ENCODE measurements at places on chromosomes 4 and X.

DNA sequence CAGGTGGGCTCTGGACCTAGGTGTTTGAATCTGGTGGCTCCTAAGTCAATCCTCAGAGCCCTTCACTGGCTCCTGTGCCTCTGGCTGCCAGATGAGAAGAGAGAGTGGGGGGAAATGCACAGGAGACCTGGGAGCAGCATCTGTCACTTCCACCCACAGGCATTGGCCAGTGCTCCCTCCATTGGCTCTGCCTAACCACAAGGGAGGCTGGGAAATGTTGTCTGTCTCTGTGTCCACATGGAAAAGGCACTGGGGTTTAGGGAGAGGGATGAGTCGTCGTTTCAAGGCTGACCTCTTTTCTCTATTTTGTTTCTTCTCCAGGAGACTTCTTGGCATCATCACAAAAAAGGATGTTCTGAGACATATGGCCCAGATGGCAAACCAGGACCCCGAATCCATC, 76.4 kb downstream of the CLCN4 start:
- DNase-seq = no peak

- DNase-seq = no peak
Observed at GRCh38 chr4:182418054-182418734, 175.0 kb downstream of the TENM3 start.

- no peak for DNase-seq
Observed at GRCh38 chr4:130568746-130569145, 1472.8 kb downstream of the C4orf33 start.

DNA sequence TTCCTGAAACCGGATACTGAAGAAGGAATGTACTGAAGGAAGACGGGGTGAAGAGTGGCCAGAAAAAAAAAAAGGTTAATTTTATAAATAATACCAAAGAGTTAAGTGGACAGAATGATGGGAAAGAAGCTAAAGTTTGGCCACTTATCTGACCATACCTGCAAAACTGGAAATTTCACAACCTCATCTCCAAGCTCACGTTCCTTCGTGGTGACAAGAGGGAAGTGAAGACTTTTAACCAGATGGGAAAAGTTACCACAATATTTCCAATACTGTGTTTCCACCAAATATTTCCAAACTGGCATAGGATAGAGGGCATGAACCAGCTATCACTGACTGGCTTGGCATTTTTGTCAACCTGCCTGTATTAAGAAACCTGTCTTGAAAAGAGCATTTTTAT, 56.4 kb downstream of the MAML3 start:
- DNase-seq = no peak

DNA sequence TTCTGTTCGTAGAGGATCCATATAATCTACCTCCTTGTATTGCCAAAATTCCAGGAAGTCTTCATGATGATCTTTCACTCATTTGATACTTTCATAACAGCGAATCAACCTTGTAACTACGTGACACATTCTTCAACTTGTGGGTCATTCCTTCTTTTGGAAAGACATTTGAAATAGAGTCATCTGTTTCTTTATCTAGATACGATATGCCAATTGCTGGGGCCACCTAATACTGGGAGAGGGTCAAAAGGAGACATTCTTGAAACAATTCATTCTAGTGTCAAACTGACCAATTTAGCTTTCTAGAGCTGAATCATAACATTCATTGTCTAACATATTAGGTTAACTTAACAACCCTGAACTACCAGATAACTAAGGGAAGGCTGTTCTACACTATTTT, 62.9 kb upstream of the SMAD1 start:
- DNase-seq = no peak

DNA sequence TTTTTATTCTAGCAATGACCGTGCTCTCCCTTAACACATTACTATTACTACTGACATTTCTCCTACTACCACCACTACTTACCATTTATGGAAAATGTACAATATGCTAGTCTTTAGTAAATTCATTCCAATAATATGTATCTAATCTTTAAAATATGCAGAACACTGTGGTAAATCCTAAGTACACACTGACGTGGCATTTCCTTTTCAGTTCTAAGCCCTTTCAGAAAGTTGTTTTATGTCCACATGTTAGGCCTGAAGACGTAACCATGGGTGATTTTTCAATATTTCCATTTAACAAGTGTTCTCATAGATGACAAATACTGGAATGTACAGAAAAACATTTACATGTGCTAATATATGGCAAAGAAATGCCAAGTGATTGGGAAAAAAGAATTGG, 268.6 kb upstream of the SLIT2 start:
- no peak for DNase-seq

DNA sequence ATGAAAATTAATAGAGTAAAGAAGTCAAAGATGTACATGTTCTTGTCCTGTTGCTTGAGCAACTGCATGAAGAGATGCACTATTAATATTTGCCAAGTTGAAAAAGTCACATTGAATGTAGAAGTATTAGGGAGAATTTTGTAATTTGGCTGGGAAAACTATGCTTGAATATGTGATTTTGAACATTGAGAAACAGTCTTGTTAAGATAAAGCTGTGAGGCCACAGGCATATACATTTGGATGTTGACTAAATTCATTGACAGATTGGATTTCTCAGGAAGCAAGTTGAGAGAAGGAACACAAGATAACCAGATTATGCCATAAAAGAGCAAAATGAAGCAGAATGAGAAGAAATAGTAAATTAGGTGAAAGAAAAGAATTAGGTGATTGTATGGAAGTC, 1777.5 kb upstream of the PCDH7 start:
- DNase-seq = no peak

- peak; percentile 33 for DNase-seq
Observed at GRCh38 chrX:103941201-103941975, 21.0 kb upstream of the TMSB15B start.

- no peak for DNase-seq
Observed at GRCh38 chrX:131226591-131226990, 62.5 kb downstream of the IGSF1 start.

DNA sequence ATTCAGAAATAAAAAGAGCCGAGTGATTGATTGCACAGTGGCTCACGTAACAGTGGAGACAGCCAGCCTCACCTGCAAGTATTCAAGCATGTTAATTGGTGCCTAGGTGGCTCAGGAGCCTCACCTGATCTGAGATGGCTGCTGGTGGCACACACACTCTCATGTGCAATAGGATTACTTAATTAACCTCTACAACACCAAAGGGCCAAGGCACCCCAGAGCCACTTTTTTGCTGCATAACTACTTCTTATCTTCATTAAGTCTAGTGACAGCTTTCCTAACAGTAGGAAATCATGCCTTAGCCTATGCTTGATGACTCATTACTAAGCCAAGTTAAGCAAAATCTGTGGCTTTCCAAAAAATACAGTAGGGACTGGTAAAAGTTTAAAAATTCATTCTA, 117.3 kb upstream of the NOCT start:
- no peak for DNase-seq

GRCh38 chrX:97672138-97672537, 788.4 kb downstream of the RPA4 start:
- DNase-seq = no peak

DNA sequence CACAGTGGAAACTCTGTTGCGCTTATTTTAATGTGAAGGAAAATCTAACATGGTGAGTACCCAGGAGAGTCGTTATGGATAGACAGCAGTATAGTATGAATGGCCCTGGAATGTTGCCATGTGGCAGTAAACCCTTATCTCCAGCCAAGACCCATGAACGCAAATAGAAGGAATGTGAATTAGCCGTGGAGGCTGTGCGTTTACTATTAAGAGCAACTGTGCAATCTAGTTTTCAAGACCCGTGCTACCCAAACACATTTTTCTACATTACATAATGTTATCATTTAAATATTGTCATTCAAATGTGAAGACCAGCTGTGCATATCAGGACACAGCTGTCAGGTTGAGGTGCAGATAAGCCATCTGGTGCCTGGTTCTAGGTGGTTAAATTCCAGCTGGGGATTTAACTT, 13.3 kb upstream of the AGA start:
- DNase-seq = no peak

DNA sequence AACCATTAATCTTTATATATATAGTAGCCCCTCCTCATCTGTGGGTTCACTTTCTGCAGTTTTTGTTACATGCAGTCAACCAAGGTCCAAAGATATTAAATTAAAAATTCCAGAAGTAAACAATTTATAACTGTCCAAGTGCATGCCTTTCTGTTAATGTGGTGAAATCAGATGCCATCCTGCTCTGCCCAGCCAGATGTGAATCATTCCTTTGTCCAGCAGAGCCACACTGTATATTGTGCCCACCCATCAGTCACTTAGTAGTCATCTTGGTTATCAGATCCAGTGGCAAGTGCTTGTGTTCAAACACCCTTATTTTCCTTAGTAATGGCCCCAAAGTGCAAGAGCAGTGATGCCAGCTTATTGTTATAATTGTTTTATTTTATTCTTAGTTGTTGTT, 17.2 kb upstream of the PRDM5 start:
- no peak for DNase-seq

DNA sequence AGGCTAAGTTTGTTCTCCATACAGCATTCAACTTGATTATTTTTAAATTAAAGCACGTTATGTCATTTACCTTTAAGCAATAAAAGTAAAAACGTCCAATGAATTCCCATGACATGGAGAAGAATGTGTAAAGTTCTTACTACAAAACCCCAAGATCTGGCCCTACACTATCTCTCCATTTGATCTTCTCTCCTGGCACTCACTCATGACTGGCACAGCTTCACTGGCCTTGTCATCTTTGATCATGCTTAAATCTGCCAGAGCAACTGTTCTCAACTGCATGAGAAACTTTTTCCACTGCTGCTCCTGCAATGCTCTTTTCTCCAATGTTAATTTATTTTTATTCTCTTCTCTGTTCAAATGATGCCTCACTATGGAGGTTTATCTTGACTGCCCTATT, 1109.0 kb upstream of the IGFBP7 start:
- DNase-seq = no peak

DNA sequence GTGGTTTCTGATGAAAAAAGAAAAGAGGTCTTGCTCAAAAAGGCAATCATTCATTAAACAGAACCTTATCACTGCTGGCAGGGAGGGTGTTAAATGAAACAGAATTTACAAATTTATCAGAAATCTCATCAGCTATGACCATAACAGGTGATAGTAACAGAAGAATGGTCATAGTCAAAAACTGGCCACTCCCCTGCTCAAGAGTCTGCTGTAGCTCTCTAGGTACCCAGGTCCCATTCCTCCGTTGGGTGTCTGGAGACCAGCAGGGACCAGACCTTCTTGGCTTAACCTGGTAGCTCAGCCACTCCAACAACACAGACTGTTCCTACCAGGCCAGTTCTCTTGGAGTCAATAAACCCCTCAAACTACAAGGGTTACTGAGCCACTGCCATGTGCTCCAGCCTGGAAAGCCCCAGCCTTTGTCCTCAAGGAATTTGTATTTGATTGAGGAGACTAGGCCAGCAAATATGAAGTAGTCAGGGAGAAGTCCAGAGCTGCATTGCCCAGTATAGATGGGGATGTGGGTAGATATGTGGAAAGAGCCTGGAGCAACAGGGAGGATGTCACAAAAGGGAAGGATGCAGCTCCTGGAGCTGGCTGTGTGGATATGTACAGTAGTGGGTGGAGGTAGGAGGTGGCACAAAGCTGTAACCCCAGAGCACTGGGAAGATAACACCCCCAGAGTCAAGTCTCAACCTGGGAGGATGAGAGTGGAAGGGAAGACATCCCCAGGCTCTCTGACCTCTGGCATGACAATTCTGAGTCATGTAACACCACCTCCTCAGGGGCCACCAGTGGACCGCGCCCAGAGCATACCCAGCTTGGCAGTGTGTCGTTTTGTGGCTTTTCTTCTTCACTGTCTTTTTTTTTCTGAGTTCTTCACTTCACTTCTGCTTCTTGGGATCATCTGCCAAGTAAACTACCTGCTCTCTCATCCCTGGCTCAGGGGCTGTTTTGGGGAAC, 21.9 kb downstream of the RASL11B start:
- DNase-seq = no peak

GRCh38 chr4:7256984-7257810, 64.9 kb downstream of the SORCS2 start:
- DNase-seq = no peak

DNA sequence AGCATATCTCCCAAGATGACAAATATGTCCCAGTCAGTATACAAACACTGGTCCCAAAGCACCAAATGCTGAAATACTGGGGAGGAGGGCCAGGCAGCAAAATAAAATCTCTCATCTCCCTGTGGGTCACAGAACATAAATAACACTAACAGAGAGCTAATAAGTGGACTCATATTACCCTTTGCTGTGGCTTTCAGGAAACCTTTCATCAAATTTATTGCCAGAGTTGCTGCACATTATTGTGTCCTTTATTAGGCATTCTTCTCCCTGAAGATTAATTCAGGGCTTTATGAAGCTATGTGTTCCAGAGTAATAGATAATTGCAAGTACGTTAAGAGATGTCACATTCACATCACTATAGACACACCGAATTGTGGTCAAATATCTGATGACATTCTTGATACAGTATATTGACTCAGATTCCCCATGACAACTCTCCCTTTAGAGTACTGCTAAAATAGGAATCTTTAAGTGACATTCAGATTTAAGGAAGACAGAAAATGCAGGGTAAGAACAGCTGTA, 124.1 kb upstream of the PRR32 start:
- no peak for DNase-seq

DNA sequence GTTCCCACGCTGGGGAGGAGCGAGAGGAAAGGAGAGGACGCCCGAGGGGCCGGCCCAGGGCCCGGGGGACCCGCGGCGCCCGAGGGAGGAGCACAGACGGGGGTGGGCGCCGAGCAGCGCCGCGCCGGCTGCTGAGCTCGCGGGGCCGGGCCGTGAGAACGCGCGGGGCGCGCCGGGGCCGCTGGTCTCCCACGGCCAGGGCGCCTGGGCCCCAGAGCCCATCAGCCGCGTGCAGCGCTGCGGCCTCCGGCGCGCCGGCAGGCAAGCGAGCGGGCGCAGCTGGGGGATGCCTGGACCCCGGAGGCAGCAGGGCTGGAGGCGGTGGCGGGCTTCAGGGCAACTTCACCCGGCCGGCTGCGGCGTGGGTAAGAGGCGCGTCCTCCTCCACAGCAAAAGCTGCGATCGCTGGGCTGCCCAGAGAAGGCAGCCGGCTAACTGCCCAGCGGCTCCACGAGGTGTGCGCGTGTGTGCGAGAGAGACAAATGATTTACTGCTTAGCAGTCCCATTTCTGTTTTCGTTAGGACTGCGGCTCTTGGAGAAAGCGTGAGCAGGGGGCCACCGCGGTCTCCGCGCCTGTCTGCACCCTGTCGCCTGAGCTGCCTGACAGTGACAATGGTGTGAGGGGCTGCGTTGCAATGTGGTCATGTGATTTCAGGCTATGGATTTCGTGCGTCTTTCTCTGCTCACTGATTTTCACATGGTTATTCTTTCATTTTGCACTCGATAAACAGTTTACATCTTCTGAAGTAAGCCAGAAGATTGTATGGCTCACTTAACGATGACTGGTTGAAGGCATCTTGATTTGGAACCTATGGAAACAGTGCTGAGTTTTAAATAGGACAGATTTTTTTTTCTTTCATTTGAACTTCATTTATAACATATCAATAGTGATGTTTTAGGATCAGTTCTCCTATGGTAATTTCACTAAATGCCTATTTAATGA, 1.2 kb downstream of the GUCY1A1 start:
- no peak for DNase-seq

GRCh38 chrX:11081511-11081910, 29.6 kb upstream of the HCCS start:
- DNase-seq = no peak

- no peak for DNase-seq
Observed at GRCh38 chr4:165016971-165017370, 14.8 kb upstream of the TRIM60 start.

- no peak for DNase-seq
Observed at GRCh38 chrX:37796805-37797204, 16.9 kb downstream of the CYBB start.

Data from CD4-positive, alpha-beta T cell treated with Interleukin-15 for 4 hours (primary cell).